NCI-H526 treated with DMSO at 0.1 percent for 48 hours (cell line): ENCODE measurements at places on chromosomes 7 and 10.

GRCh38 chr7:17279061-17279460 is 19.4 kb upstream of the AHR start:
- no peak for DNase-seq

DNA sequence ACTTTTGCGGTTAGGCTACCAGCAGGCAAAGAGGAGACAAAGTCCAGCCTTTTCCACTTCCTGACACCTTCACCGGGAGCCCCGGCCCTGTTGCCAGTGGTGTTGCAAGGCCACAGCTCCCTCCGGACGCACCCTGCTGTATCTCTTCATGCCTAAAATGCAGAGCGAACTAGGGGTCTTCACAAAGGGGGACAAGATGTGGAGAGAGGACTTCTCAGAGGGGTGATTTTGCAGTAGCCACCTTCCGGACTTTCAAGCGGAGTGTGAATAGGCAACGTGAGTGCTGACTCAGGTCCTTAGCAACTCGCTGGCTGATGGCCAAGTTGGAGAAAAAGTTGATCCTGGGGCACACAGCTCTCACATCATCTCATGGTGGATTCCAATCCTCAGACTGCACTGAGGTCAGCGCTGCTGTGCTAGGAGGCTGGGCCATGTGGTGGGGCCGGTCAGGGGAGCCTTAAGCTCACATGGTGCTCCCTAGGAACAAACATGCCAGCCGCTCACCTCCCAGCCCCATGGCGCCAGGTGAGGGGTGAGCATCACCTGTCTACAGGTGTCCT is 166.3 kb downstream of the LCOR start:
- no peak for DNase-seq

DNA sequence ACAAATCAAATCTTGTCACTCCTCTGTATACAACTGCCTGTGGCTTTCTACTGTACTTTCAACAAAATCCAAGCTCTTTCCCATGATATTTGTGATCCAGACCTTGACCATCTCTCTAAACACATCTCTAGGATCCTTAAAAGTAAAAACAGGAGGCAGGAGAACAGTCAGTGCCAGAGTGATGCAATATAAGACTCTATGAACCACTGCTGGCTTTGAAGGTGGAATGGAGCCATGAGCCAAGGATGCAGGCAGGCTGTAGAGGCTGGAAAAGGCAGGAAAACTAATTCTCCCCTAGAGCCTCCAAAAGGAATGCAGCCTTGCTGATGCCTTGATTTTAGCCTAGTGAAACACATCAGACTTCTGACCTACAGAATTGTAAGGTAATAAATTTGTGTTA is 45.5 kb upstream of the LRRN3 start:
- no peak for DNase-seq

- DNase-seq = no peak
These were observed 140.1 kb downstream of the LRRC4 start for GRCh38 chr7:127891144-127891543.

DNA sequence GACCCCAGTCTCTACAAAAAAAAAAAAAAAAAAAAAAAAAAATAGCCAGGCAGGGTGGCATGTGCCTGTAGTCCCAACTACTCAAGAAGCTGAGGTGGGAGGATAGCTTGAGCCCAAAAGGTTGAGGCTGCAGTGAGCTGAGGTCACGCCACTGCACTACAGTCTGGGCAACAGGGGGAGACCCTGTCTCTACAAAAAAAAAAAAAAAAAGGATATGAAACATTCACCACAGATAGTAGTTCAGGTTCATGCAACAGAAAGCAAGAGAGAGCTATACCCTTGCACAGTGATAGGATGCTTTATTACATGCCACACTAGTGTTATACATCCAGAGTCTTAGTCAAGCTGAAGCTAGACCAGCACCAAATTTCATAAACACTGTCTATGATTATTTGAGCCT is 148.4 kb upstream of the KAT6B start:
- no peak for DNase-seq

- no peak for DNase-seq
These were observed 67.1 kb downstream of the WDFY4 start for GRCh38 chr10:48751730-48752129.

DNA sequence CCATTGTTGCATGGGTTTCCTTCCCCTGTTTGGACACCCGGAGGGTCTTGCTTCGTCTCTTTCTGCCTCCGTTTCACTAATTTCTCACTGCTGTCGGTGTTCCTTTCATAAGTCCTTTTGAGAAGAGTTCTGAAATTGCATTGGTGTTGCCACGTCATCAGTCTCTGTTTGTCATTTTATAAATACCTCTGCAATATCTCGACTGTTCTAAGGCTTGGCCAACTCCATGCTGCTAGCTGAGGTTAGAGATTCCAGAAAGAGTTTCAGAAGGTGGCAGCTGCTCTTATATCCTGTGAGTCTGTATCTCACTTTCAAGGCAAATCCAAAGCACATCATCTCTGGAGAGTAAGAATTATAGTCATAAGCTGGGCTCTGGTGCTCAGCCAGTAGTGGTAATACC is 148.0 kb upstream of the INSYN2A start:
- DNase-seq = no peak

GRCh38 chr7:138316421-138317043 is 143.5 kb upstream of the TRIM24 start:
- no peak for DNase-seq

GRCh38 chr10:75375838-75376237 is 25.7 kb downstream of the ZNF503 start:
- DNase-seq = no peak

DNA sequence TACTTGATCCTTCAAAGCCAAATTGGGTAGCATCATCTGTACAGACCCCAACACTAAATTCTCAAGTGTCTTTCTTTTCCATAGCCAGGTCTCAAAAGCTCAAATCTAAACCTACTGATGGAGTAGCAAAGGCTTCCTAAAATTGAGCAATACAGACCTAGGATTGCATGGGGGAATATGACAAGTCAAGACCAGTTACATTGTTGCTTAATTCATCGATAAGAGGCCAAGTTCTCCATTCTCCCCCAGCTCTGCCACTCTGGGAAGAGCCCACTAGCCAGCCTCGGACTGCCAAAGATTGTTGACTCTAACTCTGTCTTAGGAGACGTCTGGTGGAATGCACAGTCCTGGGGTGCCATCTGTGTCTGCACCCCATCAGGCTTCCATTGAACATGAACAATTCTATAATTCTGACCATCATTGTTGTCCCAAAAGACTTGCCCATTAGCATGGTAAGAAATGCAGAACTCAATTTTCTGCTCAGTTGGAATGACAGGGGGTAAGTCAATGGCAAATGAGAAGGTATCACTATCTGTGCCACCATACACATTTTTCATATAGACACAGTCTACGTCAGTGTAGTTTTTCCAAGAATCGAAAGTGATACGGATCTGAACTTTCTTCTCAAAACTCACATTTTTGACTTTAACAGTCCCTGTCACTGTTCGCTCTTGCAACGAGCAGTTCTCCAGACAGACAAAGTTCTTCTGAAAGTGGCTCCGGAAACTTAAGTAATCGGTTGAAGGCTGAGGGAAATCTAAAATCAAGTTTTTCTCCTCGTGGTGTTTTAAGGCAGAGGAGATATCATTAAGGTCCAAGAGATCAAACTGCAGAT is 2.9 kb downstream of the PPP1R3C start:
- DNase-seq = no peak

DNA sequence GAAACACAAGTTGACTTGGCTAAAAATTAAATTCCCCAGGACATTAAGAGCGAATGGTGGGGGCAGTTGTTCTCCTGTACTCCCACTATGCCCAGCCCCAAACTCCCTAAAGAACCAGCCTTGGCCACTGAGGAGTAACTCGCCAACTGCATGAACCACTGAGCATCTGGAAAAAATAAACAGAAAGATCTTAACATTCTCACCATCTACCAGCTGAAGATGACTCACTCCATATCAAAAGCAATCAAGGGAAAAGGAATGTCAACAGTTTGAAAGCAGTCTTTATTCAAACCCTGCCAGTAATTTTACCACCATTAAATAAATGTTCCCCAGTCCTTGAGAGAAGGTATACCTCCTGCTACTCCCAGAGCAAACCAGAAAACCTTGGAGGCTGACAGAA is 45.4 kb downstream of the CTTNBP2 start:
- DNase-seq = no peak

GRCh38 chr7:83796760-83797159 is 147.8 kb upstream of the SEMA3E start:
- DNase-seq = no peak

GRCh38 chr10:124085680-124086079 is 7.7 kb downstream of the CHST15 start:
- no peak for DNase-seq

DNA sequence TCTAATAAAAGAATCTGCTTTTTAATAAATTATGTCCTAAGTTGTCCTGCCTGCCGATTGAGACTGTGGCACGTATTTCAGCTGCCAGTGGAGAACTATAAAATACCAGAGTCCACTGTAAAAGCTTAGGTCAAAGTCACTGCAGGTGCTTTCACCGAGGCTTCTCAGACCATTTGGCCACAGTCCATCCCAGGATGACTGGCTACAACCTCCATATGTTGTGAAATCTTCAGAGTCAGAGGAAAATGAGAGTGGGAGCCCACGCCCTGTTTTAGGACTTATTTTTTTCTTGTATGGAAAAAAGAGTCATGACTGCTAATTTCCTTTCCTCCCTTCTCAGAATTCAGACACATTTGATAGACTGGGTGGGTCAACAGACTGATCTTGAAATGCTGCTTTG is 182.9 kb downstream of the ANK3 start:
- no peak for DNase-seq

DNA sequence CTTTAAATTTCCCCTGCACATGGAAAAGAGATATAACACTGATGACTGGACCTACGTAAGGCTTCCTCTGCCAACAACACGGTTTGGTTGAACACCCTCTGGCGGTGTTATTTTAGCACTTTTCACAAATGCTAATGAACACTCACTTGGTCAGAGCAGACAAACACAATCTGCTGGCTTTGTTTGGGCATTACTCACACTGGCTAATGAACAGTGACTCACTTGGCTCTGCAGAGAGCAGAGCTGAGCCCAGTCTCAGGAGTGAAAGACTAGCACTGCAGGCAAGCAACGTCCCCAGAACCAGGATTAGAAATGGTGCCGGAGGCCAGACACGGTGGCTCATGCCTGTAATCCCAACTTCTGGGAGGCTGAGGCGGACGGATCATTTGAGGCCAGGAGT is 430.8 kb downstream of the PLXNA4 start:
- DNase-seq = no peak

DNA sequence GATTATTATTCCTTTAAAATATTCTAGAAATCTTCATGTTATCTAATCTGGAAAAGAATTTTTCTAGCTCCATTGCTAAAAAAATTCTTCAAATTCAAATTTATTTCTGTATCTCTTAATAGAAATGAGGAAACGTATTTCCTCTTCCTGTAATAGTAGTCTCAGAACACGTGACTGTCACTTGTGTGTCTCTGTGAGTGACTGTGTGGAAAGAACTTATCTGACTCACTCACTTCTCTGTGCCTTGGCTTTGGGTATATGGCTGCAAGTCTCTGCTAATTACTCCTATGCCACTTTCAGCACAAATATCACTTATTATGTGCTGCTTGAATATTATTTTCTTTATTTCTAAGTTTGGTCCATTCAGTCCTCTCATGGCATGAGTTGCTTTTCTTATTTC is 132.7 kb downstream of the CNTNAP2 start:
- no peak for DNase-seq

- DNase-seq = peak; percentile 22
These were observed 117.9 kb upstream of the COL1A2 start for GRCh38 chr7:94276795-94277194.

- no peak for DNase-seq
These were observed 1.3 kb upstream of the ZCCHC24 start for GRCh38 chr10:79446758-79447084.

GRCh38 chr7:93185303-93186027 is 37.3 kb upstream of the SAMD9L start:
- DNase-seq = no peak

- DNase-seq = no peak
These were observed 58.2 kb downstream of the ELAPOR2 start for GRCh38 chr7:87001214-87001613.

DNA sequence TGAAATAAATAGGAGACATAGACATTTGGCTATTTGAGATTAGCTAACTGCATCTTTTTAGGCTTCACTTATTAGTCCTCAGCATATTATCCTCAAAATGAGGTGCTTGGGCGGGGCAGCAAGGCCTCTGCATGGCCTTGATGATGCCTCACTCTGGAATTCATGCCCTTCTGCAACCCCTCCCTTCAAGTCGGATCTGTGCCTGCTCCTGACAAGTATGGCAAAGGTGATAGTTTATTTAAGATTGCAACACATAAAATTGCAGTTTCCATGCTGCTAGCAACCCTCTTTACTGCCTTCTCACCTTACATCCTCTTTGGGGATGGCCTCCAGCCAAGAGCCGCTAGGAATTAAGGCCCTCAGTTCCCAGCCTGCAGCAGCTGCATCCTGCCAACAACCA is 241.3 kb upstream of the ADARB2 start:
- no peak for DNase-seq

GRCh38 chr10:59335497-59335896 is 26.9 kb downstream of the FAM13C start:
- no peak for DNase-seq

DNA sequence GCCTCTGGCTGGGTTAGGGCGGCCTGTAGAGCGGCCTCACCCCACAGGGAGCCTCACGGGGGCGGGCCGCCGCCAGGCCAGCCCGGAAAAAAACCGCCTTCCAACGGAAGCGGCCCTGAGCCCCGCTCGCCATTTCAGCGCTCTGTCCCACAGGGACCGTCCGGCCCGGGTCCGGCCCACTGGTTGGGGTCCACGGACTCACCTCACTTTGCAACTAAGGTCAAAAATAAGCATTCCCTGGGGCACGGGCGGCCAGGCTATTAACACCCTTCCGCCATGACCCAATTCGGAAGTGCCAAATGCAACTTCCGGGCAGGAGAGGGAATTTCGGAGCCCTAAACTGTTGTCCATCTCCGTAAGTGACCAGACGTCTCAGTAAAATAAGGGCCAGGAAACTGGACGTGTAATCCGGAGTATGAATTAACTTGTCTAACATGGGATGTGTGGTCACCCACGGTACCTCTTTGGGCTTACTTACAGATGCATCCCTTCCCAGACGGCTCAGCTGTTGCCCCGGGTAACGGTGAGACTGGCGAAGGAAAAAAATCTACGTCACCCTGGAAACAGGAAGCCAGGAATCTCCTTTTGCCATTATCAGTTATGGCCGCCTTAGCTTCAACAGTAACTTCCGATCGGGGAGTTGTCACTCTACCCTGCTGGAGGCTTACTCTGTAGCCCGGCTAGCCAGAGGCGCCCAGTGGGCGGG is at the start of gene BBIP1:
BBIP1 (minus strand) TSS at position 538 of the 706 bp plus-strand sequence. CDS start 1,023 bp downstream, outside the sequence.
- peak; percentile 97 for DNase-seq
